ENCODE measurements at places on chromosomes 7 and 10. TPM values are rescaled to one million over a fixed set of nuclear protein-coding genes. Genes with fewer than 3 reads are reported as not detected.

The PILRA gene
- not detected for total RNA-seq

The TET1 gene
- 3.5 TPM for total RNA-seq

The PODXL gene
- total RNA-seq, result 446 TPM

GRCh38 chr10:116136261-116136660, 136.7 kb downstream of the GFRA1 start:
- no peak for DNase-seq

DNA sequence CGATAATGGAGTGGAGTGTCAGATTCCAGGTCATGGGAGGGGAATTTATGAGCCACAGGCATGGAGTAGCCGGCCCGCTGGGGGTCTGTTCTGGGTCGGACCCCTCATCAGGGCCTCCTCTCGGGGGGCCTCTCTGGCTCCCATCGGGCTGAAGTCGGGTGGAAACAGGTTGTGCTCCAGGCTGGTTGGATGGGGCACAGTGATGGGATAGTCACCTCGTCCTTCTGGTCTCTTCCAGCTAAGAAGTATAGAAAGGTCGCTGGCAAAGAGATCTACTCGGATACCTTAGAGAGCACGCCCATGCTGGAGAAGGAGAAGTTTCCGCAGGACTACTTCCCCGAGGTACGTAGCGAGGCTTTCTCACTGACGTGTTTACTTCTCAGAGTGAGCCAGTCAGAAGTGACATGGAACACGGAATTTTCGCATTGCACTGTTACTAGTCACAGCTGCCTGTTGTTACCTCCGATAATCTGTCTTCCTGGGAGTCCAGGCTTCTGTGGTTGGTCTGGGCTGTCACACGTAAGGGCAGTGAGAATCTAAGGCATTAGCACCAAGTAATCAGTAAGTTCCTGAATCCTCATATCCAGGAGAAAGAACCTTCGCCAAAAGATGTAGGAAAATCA, 88.3 kb downstream of the NKX6-2 start:
- DNase-seq, result no peak

The PRLHR gene
- not detected for total RNA-seq

GRCh38 chr10:58531084-58531695, 18.5 kb downstream of the BICC1 start:
- peak; percentile 79 for DNase-seq

- DNase-seq, result peak; percentile 99
Measured at GRCh38 chr7:105776068-105776790, 100.2 kb downstream of the ATXN7L1 start.

The TWIST1 gene
- total RNA-seq, result 20.9 TPM

The MORN4 gene
- 6.2 TPM for total RNA-seq

- DNase-seq, result peak; percentile 43
Measured at GRCh38 chr7:46468753-46469356, 547.8 kb upstream of the IGFBP3 start.

The SYT15 gene
- total RNA-seq, result not detected

DNA sequence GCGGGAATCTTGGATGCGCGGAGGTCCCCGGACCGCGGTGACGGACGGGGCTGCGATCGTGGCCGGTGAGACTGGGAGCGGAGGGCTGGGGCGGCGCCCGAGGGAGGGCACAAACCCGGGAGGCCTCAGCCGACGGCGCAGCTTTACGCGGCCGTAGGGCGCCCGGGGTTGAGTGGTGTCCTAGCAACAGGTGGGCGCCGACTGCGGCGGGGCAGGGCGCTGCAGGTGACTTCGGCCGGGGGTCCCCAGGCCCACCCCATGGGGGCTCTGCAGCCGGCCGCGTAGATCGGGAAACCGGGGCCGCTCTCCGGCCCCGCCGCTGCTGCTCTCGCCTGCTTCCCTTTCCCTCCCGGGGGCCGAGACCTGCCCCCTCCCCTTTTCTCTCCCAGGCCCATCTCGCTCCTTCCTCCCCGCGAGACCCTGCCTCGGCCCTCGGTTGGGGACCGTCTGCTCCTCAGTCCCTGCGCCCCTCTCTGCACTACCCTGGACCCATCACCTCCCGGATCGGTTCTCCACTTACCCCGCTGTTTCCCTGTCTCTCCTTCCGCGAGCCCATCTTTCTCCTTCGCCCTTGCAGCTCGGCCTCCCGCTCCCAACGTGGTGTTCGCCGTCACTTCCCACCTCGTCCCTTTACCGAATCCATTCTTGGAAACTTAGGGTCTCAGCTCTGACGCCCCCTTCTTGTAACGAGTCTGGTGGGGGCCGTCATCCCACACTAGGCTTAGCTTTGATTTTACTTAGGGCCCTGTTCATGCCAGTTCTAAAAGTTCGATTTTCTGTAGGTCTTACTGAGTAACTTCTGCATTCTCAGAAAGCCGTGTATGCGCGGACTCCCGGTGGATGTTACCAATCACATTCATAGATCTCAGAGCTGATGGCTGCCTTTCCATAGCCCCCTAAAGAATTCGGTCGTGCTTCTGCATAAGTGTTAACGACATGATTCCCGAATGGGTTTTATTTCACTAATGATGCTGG, 18.5 kb upstream of the ACBD5 start:
- DNase-seq, result no peak

DNA sequence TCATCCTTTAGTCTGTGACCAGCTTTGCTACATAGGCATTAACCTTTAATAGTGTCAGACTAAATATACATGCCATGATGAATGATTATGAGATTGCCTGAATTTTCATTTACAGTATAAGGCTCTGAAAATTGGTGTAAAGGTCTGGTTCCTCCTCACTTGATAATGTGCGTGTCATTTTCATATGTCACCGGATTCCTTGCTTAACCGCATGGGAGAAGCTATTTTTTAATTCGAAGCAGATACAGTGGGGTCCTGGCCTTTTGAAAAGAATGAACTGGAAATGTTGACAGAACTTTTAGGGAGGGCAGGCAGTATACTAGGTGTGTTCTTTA, 192.4 kb upstream of the SH2B2 start:
- no peak for DNase-seq

GRCh38 chr7:1853986-1854865, 184.1 kb downstream of the ELFN1 start:
- no peak for DNase-seq

The TLX1 gene
- not detected for total RNA-seq

The NEUROD6 gene
- not detected for total RNA-seq

- no peak for DNase-seq
Measured at GRCh38 chr7:73674468-73675124, 7.0 kb downstream of the VPS37D start.

The GARIN1A gene
- not detected for total RNA-seq

The LIPF gene
- total RNA-seq, result not detected

DNA sequence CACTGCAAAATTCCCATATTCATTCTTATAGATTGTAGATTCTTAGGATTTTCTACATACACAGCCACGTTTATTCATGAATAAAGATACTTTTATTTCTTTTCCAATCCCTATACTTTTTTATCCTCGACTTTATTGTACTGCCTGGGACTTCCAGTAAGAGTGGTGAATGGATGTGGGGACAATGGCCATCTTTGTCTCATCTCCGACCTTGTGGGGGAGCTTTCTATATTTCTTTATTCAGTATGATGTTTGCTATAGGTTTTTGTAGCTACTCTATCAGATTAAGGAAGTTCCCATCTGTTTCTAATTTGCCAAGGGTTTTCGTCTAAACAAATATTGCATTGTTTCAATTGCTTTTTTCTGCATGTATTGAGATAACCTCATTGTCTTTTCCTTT, 184.3 kb downstream of the FOXP2 start:
- DNase-seq, result no peak

GRCh38 chr10:102642736-102643335, 1.4 kb upstream of the TRIM8 start:
- DNase-seq, result no peak

The GPR15LG gene
- total RNA-seq, result not detected

- no peak for DNase-seq
Measured at GRCh38 chr10:99233689-99234037, 2.0 kb downstream of the HPSE2 start.

- DNase-seq, result no peak
Measured at GRCh38 chr10:30865141-30865926, 166.3 kb downstream of the ZNF438 start.

- DNase-seq, result peak; percentile 2
Measured at GRCh38 chr7:132930881-132931280, 151.0 kb downstream of the CHCHD3 start.

The TFR2 gene
- total RNA-seq, result not detected

The SERPINE1 gene
- 463 TPM for total RNA-seq

The CAV1 gene
- 219 TPM for total RNA-seq

The CUEDC2 gene
- total RNA-seq, result 121 TPM

- DNase-seq, result no peak
Measured at GRCh38 chr7:34662058-34662708, 4.2 kb downstream of the NPSR1 start.

- no peak for DNase-seq
Measured at GRCh38 chr7:50660040-50660829, 95.0 kb upstream of the DDC start.

DNA sequence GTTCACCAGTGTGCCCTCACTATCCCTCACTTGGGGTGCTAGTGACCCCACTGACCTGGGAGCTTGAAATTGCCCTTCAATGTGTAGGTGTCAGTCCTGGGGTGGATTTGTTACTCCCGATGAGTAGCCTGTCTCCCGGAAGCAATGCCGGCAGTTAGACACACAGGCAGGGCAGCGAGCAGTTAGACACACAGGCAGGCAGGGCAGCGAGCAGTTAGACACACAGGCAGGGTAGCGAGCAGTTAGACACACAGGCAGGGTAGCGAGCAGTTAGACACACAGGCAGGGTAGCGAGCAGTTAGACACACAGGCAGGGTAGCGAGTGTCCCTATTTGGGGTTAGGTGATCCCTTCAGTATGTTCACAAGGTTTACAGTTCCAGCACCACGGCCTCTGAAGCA, 44.0 kb downstream of the VWA2 start:
- DNase-seq, result no peak

The FASTK gene
- 118 TPM for total RNA-seq

Data from A172 (cell line).